ENCODE measurements at places on chromosomes 1 and 21. TPM values are rescaled to one million over a fixed set of nuclear protein-coding genes. Genes with fewer than 3 reads are reported as not detected.

- DNase-seq: peak; percentile 65
Observed at GRCh38 chr1:34406833-34407539, 230.3 kb downstream of the C1orf94 start.

- DNase-seq: no peak
Observed at GRCh38 chr1:199168888-199169585, 530.2 kb downstream of the PTPRC start.

DNA sequence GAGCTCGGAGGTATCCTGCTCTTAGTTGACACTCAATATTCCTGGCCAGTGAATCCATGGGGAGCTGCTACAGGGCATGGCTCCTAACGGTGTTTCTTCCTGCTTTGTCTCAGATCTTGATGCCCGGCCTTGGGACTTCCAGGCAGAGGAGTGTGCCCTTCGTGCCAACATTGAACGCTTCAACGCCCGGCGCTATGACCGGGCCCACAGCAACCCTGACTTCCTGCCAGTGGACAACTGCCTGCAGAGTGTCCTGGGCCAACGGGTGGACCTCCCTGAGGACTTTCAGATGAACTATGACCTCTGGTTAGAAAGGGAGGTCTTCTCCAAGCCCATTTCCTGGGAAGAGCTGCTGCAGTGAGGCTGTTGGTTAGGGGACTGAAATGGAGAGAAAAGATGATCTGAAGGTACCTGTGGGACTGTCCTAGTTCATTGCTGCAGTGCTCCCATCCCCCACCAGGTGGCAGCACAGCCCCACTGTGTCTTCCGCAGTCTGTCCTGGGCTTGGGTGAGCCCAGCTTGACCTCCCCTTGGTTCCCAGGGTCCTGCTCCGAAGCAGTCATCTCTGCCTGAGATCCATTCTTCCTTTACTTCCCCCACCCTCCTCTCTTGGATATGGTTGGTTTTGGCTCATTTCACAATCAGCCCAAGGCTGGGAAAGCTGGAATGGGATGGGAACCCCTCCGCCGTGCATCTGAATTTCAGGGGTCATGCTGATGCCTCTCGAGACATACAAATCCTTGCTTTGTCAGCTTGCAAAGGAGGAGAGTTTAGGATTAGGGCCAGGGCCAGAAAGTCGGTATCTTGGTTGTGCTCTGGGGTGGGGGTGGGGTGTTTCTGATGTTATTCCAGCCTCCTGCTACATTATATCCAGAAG lies 16.7 kb downstream of the ALX3 start:
- DNase-seq: no peak

DNA sequence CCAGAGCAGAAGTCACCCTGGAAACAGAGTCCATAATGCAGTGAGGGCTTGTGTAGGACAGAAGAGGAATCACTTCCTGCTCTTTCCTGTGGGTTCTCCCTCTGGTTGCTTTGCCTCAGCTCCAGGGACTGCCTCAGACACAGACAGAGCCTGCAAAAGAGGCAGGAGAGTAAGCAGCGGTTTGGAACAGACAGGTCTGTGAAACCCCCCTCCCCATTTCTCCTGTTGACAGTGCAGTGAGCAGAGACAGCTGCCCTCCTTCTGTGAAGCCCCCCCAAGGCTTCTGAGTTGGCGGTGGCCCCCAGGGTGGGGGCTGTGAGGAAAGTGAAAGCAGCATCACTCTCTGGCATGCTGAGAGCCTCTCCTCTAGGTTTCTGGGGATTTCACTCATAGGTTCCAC lies 53.0 kb downstream of the MAB21L3 start:
- DNase-seq: no peak

DNA sequence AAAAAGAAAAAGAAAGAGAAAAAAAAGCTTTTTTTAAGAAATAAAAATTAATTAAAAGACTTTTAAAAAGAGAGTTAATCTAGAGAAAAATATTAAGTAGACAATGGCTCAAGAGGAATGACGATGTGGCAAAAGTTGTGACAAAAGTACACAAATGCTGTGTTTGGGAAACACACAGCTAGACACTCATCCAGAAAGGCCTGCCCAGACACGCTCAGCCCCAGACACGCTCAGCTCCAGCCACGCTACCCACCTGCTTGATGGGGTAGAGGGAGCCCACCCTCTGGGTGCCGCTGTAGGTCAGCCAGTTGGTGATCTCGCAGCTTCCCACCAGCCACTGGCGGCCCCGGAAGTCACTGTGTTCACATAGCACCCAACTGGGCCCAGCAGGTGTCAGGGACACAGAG lies 10.2 kb downstream of the CD52 start:
- DNase-seq: no peak

DNA sequence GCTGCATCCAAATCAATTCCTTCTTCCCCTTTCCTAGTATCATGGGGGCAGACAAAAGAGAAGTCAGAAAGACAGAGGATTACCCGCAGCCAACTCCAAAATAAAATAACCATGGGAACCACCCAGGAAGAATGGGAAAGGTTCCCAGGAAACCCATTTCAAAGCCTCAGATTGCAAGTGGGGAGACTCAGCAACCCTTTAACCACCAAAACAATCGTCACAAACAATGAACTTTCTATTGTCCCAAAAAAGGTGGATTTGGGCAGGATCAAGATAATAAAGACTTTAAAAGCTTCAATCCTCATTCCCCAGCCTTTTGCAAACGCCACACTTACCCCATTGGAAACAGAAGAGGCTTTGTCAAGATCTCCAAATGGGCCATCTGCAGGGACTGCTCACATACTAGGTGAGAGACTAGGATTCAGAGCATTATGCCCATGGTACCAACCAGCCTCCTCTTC lies 5.1 kb downstream of the TIAM1 start:
- no peak for DNase-seq

GNG12 gene
- polyA plus RNA-seq: 86.9 TPM

TDRD5 gene
- 5.5 TPM for polyA plus RNA-seq

PGLYRP4 gene
- not detected for polyA plus RNA-seq

S100A3 gene
- polyA plus RNA-seq: 0.19 TPM

KCNN3 gene
- 2.6 TPM for polyA plus RNA-seq

SPATA6 gene
- 22.1 TPM for polyA plus RNA-seq

S100A16 gene
- polyA plus RNA-seq: 108 TPM
